ELF-1 (cell line): ENCODE measurements at places on chromosomes 5 and 9.

DNA sequence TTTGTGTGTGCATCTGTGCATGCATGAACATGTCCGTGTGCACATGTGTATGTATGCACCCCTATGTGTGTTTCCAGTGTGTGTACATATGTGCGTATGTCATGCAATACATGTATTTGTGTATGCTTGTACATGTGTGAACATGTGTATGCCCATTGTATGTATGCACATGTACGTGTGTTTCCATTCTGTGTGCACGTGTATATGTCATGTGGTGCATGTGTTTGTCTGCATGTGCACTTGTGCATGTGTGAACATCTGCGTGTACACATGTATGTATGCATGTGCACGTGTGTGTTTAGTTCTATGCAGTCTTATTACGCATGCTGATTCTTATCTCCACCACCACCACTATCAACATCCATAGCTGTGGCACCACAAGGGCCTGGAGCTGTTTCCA, 403.5 kb upstream of the IRX4 start:
- no peak for DNase-seq

DNA sequence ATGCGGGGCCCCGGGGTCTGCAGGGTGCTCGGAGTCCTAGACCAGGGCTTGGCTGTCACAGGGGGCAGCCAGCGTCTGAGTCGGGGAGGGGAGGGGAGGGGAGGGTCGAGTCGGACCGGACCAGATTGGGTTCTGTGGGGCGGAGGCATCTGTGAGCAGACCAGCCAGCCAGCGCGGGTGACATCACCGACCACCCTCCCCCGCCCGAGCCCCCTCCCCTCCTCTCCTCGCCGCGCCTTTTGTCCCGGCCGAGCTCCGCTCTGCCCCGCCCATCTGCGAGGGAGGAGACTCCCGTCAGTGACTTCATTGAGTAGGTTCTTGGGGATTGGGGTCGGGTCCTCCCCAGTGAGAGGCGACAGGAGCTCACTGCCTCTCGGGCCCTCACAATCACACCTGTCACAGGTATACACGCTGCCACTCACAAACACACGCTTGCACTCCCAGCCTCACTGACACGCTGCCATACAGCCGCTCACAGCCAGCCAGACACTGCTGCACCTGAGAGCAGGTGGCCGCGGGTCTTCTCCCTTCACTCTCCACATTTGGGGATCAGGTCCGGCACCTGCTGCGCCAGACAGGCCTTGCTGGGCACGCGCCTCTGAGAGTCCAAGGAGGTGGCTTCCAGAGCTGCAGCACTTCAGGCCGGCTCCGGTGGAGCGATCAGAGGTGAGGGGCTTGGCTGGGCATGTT, 546 bp downstream of the DNAJB5 start:
- peak; percentile 86 for DNase-seq

- no peak for DNase-seq
Measured at GRCh38 chr5:56147106-56147505, 86.0 kb downstream of the ANKRD55 start.

DNA sequence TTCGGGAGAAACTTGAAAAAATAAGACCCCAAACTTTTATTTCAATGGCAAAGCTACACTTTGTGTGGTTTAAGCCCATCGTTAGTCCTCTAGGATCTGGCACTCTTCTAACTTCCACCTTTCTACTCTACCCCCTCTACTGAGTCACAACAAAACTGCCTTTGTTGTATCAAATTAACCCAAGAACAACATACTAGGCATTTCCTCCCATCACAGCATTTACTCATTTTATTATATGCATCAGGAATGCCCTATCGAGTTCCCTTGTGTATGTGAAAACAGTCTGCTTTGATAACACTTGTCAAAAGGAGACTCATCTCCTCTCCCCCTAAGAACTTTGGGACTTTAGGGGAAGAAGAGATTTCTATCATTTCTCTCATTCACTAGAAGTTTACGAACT, 158.9 kb upstream of the FREM1 start:
- no peak for DNase-seq

GRCh38 chr5:65461490-65461889, 20.2 kb downstream of the ADAMTS6 start:
- DNase-seq = no peak

DNA sequence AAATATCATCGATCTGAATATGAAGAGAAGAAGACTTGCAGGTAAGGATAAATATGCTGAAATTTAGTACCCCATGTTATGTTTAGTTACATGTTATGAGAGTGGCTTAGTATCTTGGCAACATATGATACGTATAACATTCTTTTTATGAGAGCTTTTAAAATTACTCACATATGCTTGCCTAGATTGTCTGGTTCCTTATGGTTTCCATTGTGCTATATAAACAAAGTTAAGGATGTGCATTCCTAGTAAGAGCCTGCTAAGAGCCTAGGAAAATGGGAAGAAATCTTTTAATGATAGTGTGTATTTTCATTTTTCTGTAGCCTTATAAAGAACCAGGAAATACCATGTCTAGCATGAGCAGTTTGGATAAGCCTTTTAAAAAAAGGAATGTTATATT, 112.0 kb upstream of the KCNN2 start:
- DNase-seq = no peak
